ENCODE measurements at places on chromosomes 2 and 18.

- DNase-seq = no peak
- peaks cover 4% of the 10 kb centered on the region for H3K4me1 ChIP-seq
- H3K4me3 ChIP-seq = no peak overlapping the region
- no peak overlapping the region for H3K27ac ChIP-seq
- H3K36me3 ChIP-seq = peaks cover 9% of the 10 kb centered on the region
- H3K27me3 ChIP-seq = no peaks in the 10 kb centered on the region
Observed at GRCh38 chr2:148920559-148920958, 45.5 kb downstream of the KIF5C start.

DNA sequence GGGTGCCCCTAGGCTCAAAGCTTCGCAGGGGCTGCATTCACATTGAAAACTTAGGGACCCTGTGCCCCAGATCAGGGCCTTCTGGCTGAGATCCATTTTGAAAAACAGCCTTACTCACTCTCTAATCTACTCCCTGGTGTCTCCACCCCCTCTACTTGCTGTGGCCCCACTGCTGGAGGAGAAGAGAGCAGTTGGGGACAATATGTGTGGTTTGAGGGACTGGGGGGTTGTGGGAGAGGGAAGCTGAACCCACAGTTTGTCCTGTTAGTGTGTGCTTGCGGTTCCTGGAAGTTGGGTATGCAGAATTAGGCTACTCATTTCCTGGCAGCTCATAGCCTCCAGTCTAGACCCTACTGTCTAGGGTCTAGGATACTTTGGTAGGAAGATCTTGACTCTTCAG, 211.4 kb downstream of the PRKCE start:
- no peaks in the 10 kb centered on the region for H3K27me3 ChIP-seq
- H3K36me3 ChIP-seq = no peaks in the 10 kb centered on the region
- no peak overlapping the region for H3K27ac ChIP-seq

GRCh38 chr2:31132786-31133185, 5.5 kb downstream of the GALNT14 start:
- peaks cover 9% of the 10 kb centered on the region for H3K27me3 ChIP-seq
- no peaks in the 10 kb centered on the region for H3K36me3 ChIP-seq
- no peak overlapping the region for H3K4me3 ChIP-seq
- no peak for DNase-seq
- H3K27ac ChIP-seq = no peak overlapping the region
- peaks cover 4% of the 10 kb centered on the region for H3K4me1 ChIP-seq

DNA sequence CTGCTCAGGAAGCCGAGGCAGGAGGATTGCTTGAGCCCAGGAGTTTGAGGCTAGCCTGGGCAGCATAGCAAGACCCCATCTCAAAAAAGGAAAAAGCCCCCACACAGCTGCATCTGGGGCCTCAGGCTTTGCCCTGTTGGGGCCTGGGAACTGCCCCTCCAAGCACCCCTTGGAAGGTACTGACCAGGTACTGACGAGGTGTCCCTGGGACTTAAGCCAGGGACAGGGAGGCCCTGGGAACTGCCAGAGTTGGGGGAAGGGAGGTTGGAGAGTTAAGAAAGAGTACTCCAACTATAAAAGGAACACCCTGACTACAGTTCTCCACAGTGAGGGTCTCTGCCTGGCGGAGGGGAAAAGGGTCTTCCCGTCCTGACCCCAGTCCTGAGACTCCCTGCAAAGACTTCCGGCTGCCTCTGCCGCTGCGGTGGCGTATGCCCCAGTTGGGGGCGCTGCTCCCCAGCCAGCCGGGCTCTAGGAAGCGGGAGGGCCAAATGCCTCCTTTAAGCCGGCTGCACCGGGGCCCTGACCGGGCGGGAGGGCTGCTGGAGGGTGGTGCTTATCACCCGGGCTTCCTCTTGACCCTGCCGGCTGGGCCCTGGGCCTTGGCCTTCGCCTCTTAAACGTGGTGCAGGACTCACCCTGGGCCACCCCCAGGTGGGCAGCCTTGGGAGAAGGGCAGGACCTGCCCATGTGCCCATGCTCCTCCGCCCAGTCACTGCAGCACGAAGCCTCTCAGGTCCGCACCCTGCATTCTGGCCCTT, 12.8 kb downstream of the SLC30A3 start:
- H3K4me1 ChIP-seq = no peaks in the 10 kb centered on the region
- peak overlapping the region; percentile 73 for H3K4me3 ChIP-seq
- H3K36me3 ChIP-seq = peaks cover 2% of the 10 kb centered on the region

Data from H9 (cell line).